ENCODE measurements at places on chromosomes 12 and 14.

GRCh38 chr14:85459361-85460000 lies 70.5 kb upstream of the FLRT2 start:
- no peak for DNase-seq

DNA sequence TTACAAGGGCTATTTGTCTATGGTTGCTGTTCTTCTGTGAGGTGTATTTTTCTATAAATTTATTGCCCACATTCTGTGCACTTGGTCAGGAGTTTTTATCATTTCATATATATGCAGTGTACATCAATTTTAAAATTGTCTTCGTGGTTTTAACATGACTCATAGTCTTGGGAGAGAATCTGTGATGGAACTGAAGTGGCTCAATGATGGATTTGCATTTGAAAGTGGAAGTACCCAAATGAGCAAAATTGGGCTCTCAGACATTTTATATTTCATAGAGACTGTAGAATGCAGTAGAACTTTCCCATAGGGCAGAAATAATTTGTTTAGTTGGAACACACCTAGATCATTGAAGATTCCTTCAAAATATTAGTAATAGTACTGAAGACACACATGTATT lies 1.9 kb upstream of the SCFD1 start:
- DNase-seq: peak; percentile 42

DNA sequence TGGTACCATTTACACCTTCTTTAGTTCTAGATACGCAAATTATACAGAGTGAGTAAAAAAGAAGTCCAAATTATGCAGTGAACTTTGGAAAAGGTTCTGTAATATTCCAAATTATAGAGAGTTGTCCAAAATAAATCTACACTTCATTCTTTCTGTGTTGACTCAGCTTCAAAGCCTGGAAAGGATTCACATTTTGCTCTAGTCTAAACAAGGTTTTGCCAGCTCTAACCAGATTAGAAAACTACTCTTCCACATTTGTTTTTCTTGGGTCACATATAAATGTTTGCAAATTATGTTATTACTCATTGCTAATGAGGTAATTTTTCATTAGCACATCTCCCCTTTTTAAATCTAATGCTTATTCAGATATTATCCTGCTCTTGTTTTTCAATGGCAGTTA lies 1562.4 kb upstream of the SEL1L start:
- DNase-seq: no peak

DNA sequence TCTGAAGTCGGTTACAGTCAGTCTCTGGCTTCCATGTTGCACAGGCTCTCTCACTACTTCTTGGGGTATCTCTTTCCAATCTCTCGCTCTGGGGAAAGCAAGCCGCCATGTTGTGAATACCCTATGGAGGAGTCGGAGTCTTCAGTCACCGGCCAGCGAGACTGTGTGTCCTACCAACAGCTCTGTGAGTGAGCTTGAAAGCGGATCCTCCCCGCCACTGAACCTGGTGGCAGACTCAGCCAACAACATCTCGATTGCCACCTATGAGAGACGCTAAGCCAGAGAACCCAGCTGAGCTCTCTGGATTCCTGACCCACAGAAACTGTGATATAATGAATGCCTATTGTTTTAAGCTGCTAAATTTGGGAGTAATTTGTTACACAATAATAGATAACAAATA lies 51.5 kb downstream of the SLC15A4 start:
- DNase-seq: no peak

- peak; percentile 80 for DNase-seq
Measured at GRCh38 chr12:31207799-31208465, 118.0 kb downstream of the SINHCAF start.

Data from bronchial epithelial cell (primary cell).